ENCODE measurements at places on chromosomes 7 and 10.

GRCh38 chr10:114181971-114182370 is 2.8 kb downstream of the TDRD1 start:
- no peak for DNase-seq

DNA sequence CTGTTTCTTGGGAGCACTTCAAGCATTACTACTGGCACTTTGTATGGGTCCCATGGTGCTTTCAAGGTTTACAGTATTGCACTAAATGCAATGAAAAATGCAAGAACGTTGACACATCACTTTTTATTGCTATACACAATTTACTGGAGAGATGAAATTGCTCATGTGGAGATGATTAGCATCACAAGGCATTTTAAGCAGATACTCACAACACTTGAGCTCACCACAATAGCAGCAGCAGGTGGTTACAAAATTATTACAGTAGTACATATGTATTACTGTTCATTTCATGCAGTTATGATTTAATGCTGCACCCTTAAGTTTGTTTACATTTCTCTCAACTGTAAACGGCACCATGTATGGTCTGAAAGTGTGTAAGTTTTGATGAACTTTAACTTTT is 537.7 kb downstream of the GRM8 start:
- no peak for DNase-seq

- DNase-seq, result no peak
Measured at GRCh38 chr10:6647811-6648526, 67.9 kb upstream of the PRKCQ start.

- no peak for DNase-seq
Measured at GRCh38 chr10:31914370-31914769, 14.3 kb downstream of the ARHGAP12 start.

GRCh38 chr10:49329146-49329505 is 30.2 kb downstream of the C10orf71 start:
- DNase-seq, result no peak

GRCh38 chr7:124776153-124776552 is 10.6 kb upstream of the GPR37 start:
- no peak for DNase-seq

GRCh38 chr7:88759230-88760135 is at the start of gene ZNF804B:
Gene ZNF804B (plus strand): TSS chr7:88759700. CDS start chr7:88759977, 277 bp downstream.
- no peak for DNase-seq

DNA sequence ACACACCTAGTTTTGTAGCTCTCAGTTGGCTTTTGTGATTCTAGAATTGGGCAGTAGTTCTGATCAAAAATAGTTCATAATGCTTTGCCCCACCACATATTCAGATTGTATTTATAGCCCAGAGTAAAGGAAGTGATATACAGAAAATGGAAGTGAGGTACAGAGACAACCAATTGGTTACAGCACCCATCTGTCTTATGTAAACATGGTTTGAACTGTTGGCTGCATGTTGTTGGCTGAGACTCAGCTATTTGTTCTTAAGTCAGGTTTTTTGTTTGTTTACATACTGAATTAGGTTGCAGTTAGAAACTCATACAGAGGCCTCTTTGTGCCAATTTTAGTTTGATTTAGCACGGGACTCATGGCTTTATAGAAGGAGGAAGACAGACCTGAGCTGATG is 158.9 kb upstream of the GPR26 start:
- DNase-seq, result no peak

- DNase-seq, result no peak
Measured at GRCh38 chr7:11410656-11411644, 421.0 kb downstream of the THSD7A start.

- DNase-seq, result no peak
Measured at GRCh38 chr10:123068087-123068853, 59.5 kb downstream of the ACADSB start.

DNA sequence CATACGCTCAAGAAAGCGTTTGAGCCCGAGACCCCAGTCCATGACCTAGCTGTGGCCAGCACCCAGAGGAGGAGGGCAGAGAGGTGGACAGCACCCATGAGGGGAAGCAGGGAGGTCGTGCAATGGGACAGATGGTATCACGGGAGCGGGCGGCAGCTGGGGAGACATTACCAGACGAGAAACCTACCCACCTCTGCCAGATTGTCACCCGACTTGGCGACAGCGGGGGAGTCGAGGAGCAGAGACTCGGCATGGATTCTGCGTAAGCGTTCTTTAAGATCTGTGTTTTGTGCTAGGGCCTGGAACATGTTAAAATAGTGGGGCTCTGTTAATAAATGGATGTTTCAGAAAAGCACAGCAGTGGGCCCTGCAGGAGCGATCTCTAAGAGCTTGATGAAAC is 91.6 kb upstream of the GSDME start:
- DNase-seq, result no peak

GRCh38 chr10:89438525-89438924 is 24.2 kb downstream of the IFIT5 start:
- DNase-seq, result no peak

DNA sequence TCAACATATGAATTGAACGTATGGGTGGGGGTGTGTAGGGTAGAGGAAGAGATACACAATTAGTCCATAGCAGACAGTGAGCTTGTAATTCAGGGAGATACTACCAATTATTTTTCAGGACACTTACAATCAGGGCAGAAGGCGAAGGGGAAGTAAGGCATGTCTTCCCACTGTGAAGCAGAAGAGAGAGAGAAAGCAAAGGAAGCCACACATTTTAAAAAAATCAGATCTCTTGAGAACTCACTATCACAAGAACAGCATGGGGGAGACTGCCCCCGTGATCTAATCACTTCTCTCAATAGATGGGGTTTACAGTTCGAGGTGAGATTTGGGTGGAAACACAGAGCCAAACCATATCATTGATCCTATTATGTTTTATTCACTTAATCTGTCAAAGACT is 116.4 kb upstream of the RPA3 start:
- DNase-seq, result no peak

DNA sequence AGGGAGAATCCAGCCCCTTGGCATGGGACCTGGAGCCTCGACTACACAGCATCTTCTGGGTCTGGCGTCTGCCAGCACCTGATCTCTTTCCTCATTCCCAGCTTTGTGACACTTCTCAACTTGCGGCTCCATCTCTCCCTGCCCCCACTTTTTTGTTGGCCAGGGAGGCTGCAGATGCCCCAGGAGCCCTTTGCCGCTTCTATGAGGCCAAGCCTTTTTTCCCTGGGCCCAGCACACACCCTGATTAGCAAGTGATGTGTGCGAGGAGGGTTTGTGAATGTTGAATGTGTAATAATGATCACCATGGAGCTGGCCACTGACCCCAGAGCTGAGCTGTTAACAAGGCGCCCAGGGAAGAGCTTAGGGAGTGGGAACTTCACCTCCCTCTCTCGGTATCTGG is 4.4 kb downstream of the EVX1 start:
- DNase-seq, result no peak
